ENCODE measurements at places on chromosomes 6 and 20. TPM values are rescaled to one million over a fixed set of nuclear protein-coding genes. Genes with fewer than 3 reads are reported as not detected.

- H3K27me3 ChIP-seq: peaks cover 5% of the 10 kb centered on the region
- no peaks in the 10 kb centered on the region for H3K36me3 ChIP-seq
- H3K4me3 ChIP-seq: no peak overlapping the region
Measured at GRCh38 chr6:148693882-148694484, 52.8 kb upstream of the UST start.

- H3K27me3 ChIP-seq: no peaks in the 10 kb centered on the region
- H3K27ac ChIP-seq: no peak overlapping the region
- DNase-seq: no peak
- H3K36me3 ChIP-seq: no peaks in the 10 kb centered on the region
- H3K4me3 ChIP-seq: no peak overlapping the region
Measured at GRCh38 chr6:88490908-88491264, 324.7 kb upstream of the CNR1 start.

- H3K36me3 ChIP-seq: no peaks in the 10 kb centered on the region
- H3K4me1 ChIP-seq: no peaks in the 10 kb centered on the region
- DNase-seq: no peak
Measured at GRCh38 chr6:108492131-108492766, 68.5 kb upstream of the FOXO3 start.

DNA sequence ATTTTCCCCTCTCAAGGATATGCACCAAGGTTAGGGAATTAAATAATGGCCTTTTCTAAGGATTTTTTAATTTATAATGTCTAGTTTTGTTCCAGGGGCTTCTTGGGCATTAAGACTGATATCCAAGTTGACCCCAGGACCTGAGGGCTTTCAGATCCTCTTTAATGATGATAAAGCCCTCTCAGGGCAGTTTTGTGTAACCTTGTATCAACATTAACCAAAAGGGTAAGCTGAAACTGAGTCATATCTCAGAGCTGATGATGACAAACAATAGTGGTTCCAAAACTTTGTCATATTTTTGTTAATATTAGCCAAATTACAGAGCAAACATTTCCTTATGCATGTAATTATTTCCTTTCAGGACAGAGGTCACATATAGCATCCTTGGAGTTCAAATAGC lies 309.4 kb upstream of the MAN1A1 start:
- H3K36me3 ChIP-seq: no peaks in the 10 kb centered on the region
- H3K27ac ChIP-seq: no peak overlapping the region
- H3K27me3 ChIP-seq: no peaks in the 10 kb centered on the region
- H3K4me3 ChIP-seq: no peak overlapping the region
- no peaks in the 10 kb centered on the region for H3K4me1 ChIP-seq
- no peak for DNase-seq

DNA sequence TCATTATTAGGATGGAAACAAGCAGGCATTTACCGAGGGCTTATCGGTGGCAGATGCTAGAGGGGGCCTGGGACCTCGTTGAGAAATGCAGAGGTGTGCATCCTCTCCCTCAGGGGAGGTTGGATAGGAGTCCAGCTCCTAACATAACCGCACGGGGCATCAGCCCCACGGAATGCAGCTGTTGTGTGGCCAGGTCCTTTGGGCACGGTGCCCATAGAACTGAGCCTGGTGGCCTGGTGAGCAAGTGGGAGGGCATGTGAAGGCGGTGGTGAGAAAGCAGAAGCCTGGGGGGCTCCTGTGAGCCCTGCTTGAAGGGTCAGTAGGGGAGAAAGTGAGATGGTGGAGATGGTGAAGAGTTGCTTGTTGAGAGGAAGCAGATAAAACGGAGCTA lies 143.7 kb downstream of the CDH26 start:
- no peaks in the 10 kb centered on the region for H3K36me3 ChIP-seq
- H3K4me3 ChIP-seq: no peak overlapping the region
- peaks cover 8% of the 10 kb centered on the region for H3K4me1 ChIP-seq
- no peak for DNase-seq
- H3K27ac ChIP-seq: no peak overlapping the region

TRAPPC3L gene
- not detected for total RNA-seq

- peaks cover 71% of the 10 kb centered on the region for H3K4me1 ChIP-seq
- peaks cover 2% of the 10 kb centered on the region for H3K27me3 ChIP-seq
- H3K27ac ChIP-seq: peak overlapping the region; percentile 100
- DNase-seq: peak; percentile 46
Measured at GRCh38 chr6:26022132-26022472, 59.5 kb downstream of the TRIM38 start.

- no peak overlapping the region for H3K4me3 ChIP-seq
- H3K27ac ChIP-seq: no peak overlapping the region
- no peaks in the 10 kb centered on the region for H3K36me3 ChIP-seq
- H3K4me1 ChIP-seq: no peaks in the 10 kb centered on the region
- no peaks in the 10 kb centered on the region for H3K27me3 ChIP-seq
- no peak for DNase-seq
Measured at GRCh38 chr6:129104131-129104530, 221.2 kb downstream of the LAMA2 start.

SERINC1 gene
- total RNA-seq: 47.5 TPM

FAM162B gene
- total RNA-seq: not detected

DNA sequence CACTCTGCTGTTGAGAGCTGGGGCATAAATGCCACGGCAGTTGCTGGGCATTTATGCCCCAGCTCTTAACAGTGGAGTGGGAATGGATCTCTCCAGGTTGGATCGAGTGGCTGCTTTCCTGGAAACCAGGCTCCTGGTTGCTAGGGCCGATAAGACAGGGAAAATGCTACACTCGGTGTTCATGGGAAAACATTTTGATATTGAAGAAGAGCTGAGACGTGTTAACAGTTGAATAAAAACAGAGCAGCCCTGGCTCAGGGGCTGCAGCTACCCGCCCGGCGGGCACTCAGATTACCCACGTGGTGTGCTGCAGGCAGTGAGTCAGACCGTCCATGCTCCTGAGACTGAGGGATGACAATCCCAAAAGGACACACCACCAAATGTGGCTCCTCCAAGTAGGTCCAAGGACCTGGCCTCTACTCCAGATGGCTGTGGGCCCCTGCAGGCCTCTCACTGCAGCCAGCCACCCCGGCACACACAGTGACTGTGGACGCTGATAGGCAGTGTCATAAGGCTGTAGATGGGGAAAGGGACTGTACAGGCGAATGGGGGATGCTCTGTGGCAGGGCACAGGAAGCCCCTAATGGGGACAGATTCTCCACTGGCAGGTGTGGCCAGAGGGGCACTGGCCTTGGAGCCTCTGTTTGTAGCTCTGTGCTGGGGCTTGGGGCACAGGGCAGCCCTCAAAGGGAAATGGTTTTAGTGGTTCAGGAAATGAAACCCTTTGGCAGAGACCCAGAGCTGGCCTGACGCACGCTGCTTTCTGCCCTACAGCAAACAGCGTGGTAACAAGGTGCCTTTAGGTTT lies 237.8 kb downstream of the LY86 start:
- no peak overlapping the region for H3K4me3 ChIP-seq
- H3K4me1 ChIP-seq: peaks cover 17% of the 10 kb centered on the region
- no peaks in the 10 kb centered on the region for H3K36me3 ChIP-seq
- H3K27ac ChIP-seq: no peak overlapping the region
- H3K27me3 ChIP-seq: peaks cover 24% of the 10 kb centered on the region
- no peak for DNase-seq

GRCh38 chr20:35660122-35660937 lies 4.4 kb downstream of the CPNE1 start:
- no peaks in the 10 kb centered on the region for H3K27me3 ChIP-seq
- peak overlapping the region; percentile 95 for H3K4me3 ChIP-seq
- peak overlapping the region; percentile 99 for H3K27ac ChIP-seq
- DNase-seq: no peak
- H3K4me1 ChIP-seq: peaks cover 71% of the 10 kb centered on the region

ZSCAN23 gene
- 1.1 TPM for total RNA-seq

- H3K4me1 ChIP-seq: no peaks in the 10 kb centered on the region
- H3K27ac ChIP-seq: no peak overlapping the region
- no peak for DNase-seq
- H3K36me3 ChIP-seq: no peaks in the 10 kb centered on the region
- no peak overlapping the region for H3K4me3 ChIP-seq
Measured at GRCh38 chr20:53522696-53523095, 70.9 kb downstream of the ZNF217 start.

GRCh38 chr6:105850261-105851112 lies 235.6 kb upstream of the PRDM1 start:
- H3K36me3 ChIP-seq: peaks cover 2% of the 10 kb centered on the region
- DNase-seq: no peak
- peaks cover 6% of the 10 kb centered on the region for H3K4me1 ChIP-seq
- no peak overlapping the region for H3K27ac ChIP-seq
- no peak overlapping the region for H3K4me3 ChIP-seq
- peaks cover 4% of the 10 kb centered on the region for H3K27me3 ChIP-seq

RNF182 gene
- total RNA-seq: not detected

ULBP3 gene
- not detected for total RNA-seq

DNA sequence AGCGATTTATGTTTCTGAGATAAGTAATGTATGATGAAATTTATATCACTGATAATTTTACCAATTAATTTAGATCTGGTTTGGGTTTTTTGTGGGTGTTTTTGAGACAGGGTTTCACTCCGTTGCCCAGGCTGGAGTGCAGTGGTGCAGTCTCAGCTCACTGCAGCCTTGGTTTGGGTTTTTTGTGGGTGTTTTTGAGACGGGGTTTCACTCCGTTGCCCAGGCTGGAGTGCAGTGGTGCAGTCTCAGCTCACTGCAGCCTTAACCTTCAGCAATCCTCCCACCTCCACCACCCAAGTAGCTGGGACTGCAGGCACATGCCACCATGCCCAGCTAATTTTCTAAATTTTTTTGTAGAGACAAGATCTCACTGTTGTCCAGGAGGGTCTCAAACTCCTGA lies 13.0 kb downstream of the MRS2 start:
- no peak overlapping the region for H3K27ac ChIP-seq
- no peaks in the 10 kb centered on the region for H3K27me3 ChIP-seq
- DNase-seq: no peak
- peaks cover 38% of the 10 kb centered on the region for H3K36me3 ChIP-seq
- H3K4me3 ChIP-seq: no peak overlapping the region

- DNase-seq: no peak
- H3K36me3 ChIP-seq: no peaks in the 10 kb centered on the region
- H3K4me3 ChIP-seq: no peak overlapping the region
- no peak overlapping the region for H3K27ac ChIP-seq
Measured at GRCh38 chr6:139730340-139730974, 356.0 kb upstream of the CITED2 start.

TFAP2D gene
- total RNA-seq: not detected

- peak overlapping the region; percentile 67 for H3K4me3 ChIP-seq
- peaks cover 29% of the 10 kb centered on the region for H3K4me1 ChIP-seq
- H3K36me3 ChIP-seq: peaks cover 2% of the 10 kb centered on the region
- DNase-seq: peak; percentile 14
- H3K27ac ChIP-seq: peak overlapping the region; percentile 94
- H3K27me3 ChIP-seq: no peaks in the 10 kb centered on the region
Measured at GRCh38 chr20:4961746-4962145, 39.6 kb downstream of the SLC23A2 start.

DNA sequence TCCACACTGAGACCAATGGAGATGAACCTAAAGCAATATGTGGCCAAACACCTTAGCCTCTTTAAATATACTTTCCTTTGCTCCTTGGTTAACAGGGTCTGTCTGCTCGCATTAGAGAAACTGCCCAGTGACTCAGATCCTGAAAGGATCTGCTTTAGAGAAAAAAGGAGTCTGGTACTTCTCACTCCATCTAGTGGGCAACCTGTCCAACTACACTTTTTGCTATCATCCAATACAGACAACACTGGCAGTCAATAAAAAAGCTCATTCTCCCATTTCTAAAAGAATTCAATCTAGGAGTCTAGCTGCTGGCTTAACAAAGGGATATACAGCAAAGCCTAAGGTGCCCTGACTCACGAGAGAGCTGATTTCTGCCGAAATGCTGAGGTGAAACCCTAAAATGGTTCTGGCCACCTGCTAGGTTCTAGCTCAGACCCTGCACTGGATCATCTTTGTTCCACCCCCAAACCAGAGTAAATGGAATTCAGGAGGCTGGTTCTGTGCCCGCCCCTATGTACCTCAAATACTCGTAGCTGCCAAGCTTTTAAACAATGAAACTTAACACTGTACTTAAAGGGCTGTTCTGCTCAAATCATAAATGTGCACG lies 11.5 kb downstream of the GNL1 start:
- peaks cover 29% of the 10 kb centered on the region for H3K36me3 ChIP-seq
- no peak overlapping the region for H3K4me3 ChIP-seq
- peaks cover 33% of the 10 kb centered on the region for H3K4me1 ChIP-seq

GRCh38 chr6:118548136-118548535 lies at the start of gene PLN:
TSS of gene PLN (plus strand) at chr6:118548296. CDS start at chr6:118558922, 10,626 bp downstream.
- peaks cover 27% of the 10 kb centered on the region for H3K4me1 ChIP-seq
- H3K4me3 ChIP-seq: no peak within 1 kb of the TSS

GRCh38 chr20:5524896-5525295 lies 208.1 kb upstream of the PROKR2 start:
- no peak overlapping the region for H3K27ac ChIP-seq
- DNase-seq: no peak
- no peaks in the 10 kb centered on the region for H3K36me3 ChIP-seq
- no peak overlapping the region for H3K4me3 ChIP-seq

DNA sequence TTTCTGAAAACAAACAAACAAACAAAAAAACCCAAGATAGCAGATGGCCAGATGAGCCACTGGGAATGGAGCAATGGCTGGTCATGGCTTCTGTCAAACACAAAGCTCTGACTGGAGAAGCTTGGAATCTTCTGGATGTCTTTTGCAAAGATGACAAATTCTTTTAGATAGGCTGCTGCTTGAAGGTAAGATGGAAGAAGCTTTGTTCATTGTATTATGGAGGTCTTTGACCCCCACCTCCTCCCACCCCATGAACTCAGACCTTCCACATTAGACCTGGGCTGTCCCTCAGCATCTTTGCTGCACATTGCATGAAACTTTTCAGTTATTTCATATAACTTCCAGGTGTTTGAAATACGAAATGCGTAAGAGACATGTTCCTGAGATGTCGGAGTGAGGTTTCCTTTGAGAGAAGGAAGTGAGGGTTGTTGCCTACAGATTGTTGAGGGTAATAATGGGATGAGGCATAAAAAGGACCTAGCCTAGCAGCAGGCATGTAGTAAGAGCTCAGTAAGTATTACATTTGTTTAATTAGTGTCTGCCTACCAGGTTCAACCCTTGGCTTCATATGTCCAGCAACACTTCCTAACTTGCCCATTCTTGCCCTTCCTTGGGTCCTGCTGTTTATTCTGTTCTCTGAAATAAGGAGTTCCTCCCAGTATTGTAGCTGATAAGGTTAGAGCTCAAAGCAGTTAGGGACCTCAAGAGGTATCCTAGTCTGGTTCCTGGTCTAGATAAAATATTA lies 51.4 kb upstream of the IER3 start:
- DNase-seq: no peak
- H3K27me3 ChIP-seq: peaks cover 11% of the 10 kb centered on the region
- H3K27ac ChIP-seq: no peak overlapping the region
- H3K36me3 ChIP-seq: peaks cover 14% of the 10 kb centered on the region
- H3K4me1 ChIP-seq: peaks cover 41% of the 10 kb centered on the region

Measured in activated T-helper 1 cell treated with anti-CD3 and anti-CD28 coated beads, Interleukin-12 subunit alpha, Interleukin-12 subunit beta, Interleukin-2, Interleukin-4 antibody, amounts not matched to agents 30 ng/mL and 10 ng/mL and 1 ng/mL, durations not matched to agents 14 hours and 24 hours and 36 hours (primary cell).